Activated CD4-positive, alpha-beta T cell treated with anti-CD3 and anti-CD28 coated beads, Interleukin-10, Interleukin-2, amounts not matched to agents 100 ng/mL and 50 ng/mL, durations not matched to agents 16 hours and 8 hours (primary cell): ENCODE measurements at places on chromosomes 11 and 22.

- DNase-seq, result no peak
Observed at GRCh38 chr11:127000291-127000968, at the start of gene KIRREL3. Gene KIRREL3, minus strand, starts transcription at chr11:127000770.

- peak; percentile 90 for DNase-seq
Observed at GRCh38 chr11:59560290-59560701, 49.0 kb downstream of the OR4D9 start.

DNA sequence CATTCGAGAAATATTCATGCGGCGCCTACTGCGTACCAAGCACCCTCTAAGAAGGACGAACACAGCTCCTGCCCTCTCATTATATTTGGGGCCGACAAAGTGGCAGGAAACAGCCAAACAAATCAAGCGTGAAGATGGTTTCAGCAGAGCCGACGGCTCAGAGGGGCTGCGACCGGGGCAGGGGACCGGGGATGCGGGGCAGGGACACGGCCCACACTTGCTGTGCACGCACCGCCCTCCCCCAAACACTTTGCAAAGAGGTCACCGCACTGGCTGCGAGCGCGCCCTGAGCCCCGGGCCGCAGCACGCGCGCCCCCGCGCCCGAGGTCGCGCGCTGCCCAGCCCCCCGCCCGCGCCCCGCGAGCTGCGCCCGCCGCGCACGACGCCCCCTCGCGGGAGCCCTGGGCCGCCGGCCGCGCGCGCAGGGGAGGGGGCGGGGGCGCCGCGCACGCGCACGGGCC, 255 bp upstream of the SYNGR1 start:
- DNase-seq, result no peak

DNA sequence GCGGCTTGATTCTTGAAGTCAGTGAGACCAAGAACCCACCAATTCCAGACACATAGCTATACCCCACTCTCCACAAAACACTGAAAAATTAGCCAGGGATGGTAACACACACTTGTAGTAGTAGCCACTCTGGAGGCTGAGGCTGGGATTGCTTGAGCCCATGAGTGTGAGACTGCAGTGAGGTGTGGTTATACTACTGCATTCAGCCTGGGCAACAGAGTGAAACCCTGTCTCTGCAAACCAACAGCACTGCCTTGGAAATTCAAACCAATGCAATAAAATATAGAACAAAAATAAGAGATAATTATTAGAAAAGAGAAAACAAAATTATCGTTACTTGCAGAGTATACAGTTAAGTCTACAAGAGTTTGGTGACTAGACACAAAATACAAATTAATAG, 20.2 kb upstream of the PRDM10 start:
- no peak for DNase-seq

GRCh38 chr11:112650527-112650926, 310.7 kb upstream of the NCAM1 start:
- no peak for DNase-seq

GRCh38 chr11:120126620-120127019, 11.3 kb downstream of the TRIM29 start:
- no peak for DNase-seq

- no peak for DNase-seq
Observed at GRCh38 chr11:110797453-110797852, 85.2 kb upstream of the ARHGAP20 start.

DNA sequence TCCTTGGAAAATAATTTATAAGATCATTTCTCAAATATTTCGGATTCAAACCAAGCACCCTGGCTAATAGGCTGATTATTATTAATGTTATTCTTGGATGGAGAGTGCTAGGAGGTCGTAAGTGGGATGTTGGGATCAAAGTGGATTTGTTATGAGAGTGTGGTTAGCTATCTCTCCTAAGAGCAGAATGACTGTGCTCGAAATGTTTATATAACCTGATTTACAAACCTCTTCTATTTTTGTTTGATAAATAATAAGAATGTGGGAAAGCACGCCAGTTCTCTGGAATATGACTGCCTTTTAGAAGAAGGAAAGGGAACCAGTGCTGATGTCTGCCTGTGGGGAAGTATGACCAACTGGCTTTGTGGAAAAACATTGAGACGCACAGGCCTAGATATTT, 527.5 kb downstream of the NTM start:
- DNase-seq, result no peak

DNA sequence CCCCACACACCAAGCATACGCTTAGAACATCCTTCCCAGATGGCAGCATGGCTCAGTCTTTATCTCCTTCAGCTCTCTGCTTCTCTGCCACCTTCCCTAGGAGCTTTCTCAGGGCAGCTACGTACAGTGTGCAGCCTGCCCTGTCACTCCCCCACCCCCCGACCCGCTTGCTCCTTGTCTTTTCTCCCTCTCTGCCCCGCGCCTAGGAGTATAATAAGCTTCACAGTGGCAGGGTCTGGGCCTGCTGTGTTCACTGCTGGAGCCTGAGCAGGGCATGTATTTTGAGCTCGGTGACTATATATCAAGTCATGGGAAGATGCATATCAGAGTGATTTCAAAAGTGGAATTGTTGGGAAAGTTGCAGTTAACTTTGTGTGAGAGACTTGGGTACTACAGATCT, 55.8 kb upstream of the ADSL start:
- no peak for DNase-seq

DNA sequence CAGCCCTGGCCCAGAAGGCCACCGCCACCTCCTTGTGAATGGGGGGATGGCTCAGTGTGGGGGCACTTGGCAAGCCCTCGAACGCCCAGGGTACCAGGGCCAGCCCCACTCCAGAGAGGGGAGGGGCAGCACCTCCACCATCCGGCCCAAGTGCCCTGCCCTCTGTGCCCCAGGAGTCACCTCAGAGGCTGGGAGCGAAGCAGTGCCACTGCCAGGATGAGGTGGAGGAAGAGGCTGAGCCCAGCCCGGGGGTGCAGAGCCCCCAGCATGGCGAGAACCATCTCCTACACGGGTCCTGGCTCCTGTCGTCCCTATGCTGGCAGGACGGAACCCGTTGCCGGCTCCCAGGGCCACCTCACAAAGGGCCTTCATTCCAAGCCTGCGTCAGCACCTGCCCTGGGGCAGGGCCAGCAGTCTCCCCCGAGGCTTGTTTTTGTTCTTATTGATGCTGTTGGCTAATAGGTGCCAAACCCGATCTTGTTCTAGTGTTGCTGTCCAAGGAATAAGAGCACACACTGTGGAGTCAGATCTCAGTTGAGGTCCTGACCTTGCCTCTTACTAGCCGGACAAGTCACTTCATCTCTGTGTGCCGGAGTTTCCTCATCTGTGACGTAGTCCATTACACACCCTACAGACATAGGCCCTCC, at the start of gene FREY1:
FREY1 (minus strand) TSS at position 307 of the 647 bp plus-strand sequence; CDS start at position 281, 26 bp downstream.
- DNase-seq, result no peak

DNA sequence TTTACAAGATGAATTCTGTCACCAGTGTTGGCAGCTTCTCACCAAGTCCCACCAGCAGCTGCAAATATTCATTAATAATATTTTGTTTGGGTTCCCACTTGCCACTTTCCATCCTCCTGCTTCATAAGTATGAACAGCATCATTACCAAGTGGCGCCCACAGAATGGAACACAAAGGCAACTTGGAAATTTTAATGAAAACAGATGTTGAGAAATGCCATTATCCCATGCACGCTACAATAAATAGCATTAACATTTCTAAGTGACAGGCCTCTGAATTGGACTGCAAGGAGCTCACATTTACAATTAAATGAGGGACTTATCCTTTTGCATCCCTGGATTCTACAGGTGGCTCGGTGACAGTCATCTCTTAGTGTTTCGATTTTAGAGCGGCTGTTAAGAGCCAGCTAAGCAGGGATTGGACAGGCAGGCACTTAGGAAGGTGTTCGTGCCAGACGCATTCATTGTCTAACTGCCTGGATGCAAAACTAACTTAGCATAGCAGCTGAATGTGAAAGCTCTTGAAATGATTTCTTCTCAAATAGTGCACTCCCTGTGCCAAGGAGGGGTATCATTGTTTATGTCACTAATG, 170.3 kb downstream of the KIRREL3 start:
- DNase-seq, result no peak

DNA sequence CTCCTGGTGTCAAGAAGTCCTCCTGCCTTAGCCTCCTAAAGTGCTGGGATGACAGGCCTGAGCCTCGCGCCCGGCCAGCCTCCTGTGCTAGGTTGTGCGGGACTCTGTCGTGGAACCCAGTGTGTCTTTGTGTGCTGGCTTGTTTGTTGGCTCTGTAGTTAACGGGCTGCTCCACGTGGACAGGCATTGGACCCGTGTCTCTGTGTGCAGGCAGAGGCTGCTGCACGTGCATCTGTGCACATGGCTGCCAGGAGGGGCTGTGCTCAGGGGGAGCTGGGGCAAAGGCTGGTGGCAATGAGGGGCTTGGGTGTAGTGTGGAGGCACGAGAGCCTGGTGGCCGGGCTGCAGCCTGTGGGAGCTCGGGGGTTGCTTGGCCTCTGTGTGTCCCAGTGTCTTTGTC, 121.3 kb upstream of the ALDH3B2 start:
- DNase-seq, result no peak

DNA sequence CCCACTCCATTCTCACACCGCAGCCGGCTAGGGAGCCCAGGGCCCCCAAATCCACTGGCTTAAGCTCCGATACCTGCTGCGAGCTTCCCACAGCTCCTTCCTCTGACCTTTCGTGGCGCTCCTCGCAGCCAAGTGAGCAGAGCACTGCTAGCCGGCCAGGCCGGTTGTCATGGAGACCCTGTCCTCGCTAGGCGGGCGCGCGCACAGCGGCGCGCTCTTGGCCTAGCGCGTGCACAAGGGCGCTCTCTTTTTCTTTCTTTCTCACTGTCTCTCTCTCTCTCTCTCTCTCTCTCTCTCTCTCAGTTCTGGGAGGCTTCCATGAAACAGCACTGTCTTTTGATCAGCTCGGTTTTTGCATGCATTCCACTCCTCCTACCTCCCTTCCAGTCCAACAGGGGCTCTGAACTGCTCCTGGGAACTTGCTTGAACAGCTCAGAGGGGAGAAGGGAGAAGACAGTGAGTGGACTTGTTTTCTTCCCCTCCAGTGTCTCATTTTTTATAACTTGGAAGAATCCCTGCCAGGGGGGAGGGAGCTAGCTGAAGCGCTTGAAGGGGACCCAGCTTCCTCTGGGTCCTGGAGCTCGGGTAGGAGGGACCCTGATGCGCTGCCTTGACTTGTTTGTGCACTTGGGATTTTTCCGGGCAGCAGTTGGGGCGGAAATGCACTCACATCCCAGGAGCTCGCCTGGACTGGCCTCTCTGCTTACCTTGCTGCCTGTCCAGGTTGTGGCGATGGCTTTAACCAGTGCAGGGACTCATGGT, 100.3 kb upstream of the AKIP1 start:
- peak; percentile 29 for DNase-seq

- no peak for DNase-seq
Observed at GRCh38 chr11:94131718-94132115, 3.1 kb downstream of the PANX1 start.

- no peak for DNase-seq
Observed at GRCh38 chr11:113295993-113296392, 18.4 kb upstream of the TTC12 start.

- peak; percentile 45 for DNase-seq
Observed at GRCh38 chr11:128694618-128695481, 978 bp downstream of the FLI1 start.

DNA sequence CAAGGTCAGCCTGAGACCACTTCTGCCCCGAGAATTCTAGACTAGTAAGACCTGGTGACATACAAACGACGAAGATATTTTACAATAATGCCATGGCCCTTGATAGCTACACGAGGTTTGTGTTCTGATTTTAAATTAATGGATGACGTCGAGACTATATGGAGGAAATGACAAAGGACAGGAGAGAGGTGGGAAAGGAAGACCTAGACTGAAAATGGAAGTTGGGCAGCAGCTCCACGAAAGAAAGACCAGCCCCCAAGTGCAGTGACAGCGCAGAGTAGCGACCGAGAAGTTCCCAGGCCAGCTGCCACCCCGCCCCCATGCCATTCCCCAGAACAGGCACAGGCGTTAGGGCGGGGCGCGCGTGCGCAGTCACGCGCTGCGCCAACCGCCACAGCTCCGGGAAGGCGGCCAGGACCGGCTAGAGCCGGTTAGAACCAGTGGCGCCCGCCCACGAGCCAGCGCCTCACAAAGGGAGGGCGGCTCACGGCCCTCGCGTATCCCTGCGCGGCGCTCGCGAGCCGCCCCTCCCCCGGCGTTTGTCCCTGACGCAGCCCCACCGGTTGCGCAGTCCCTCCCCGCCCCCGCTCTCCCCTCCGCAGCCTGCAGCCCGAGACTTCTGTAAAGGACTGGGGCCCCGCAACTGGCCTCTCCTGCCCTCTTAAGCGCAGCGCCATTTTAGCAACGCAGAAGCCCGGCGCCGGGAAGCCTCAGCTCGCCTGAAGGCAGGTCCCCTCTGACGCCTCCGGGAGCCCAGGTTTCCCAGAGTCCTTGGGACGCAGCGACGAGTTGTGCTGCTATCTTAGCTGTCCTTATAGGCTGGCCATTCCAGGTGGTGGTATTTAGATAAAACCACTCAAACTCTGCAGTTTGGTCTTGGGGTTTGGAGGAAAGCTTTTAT, 1.5 kb upstream of the MALAT1 start:
- DNase-seq, result peak; percentile 99

- peak; percentile 39 for DNase-seq
Observed at GRCh38 chr11:8247312-8247711, 16.4 kb downstream of the LMO1 start.

- DNase-seq, result peak; percentile 51
Observed at GRCh38 chr11:78039919-78040671, 17.0 kb upstream of the KCTD14 start.

DNA sequence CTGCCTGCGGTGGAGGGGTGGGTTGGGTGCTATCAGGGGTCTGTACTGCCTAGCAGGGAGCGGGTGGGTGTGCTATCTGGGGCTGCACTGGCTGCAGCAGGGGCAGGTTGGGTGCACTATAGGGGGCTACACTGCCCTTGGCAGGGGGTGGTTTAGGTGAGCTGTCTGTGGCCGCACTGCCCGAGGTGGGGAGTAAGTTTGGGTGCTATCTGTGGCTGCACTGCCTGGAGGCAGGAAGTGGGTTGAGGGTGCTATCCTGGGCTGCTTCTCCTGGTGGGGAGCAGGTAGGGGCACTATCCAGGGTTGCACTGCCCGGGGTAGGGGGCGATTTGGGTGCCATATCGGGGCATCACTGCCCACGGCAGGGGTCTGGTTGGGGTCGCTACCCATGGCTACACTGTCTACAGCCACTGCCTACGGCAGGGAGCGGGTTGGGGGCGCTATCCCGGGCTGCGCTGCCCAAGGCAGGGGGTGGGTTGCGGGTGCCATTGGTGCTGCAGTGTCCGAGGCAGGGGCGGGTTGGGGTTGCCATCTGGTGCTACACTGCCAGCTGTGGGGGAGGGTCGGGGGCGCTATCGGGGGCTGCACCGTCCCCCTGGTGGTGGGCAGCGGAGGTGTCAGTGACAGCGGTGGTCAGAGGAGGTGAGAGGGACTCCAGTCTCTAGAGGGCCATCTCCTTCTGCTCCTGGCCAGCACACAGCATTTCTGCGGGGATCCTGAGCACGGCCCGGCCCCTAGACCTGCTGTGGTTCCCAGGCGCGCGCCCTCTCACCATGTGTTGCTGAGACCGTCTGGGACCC, 1.3 kb upstream of the RFPL2 start:
- no peak for DNase-seq
